AG04450 (cell line): ENCODE measurements at places on chromosomes 3 and 15.

DNA sequence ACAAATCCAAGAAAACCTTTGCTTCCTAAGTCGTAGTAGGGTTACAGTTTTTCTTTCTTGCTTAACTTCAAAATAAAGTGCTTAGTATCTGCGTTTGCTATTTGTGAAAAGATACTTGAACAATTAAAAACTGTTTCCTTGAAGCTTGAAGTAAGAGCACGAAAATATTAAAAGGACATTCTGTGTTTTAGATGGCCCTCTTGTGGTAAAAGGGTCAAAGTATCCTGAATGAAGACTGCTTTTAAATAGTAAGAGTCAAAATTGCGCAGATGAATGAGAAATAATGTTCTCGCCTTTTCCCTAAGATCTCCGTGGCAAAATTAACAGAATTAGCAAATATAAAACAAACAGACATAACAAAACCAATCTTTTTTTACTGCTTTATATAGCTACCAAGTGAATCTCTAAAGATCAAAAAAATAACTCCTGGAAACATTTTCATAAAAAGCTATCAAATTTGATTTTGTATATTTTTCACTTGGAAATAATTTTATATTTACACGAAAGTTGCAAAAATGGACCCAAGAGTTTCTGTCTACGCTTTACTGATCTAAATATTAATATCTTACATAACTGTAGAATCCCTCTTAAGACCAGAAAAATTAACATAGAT lies 175.4 kb downstream of the MBNL1 start:
- DNase-seq: peak; percentile 36

DNA sequence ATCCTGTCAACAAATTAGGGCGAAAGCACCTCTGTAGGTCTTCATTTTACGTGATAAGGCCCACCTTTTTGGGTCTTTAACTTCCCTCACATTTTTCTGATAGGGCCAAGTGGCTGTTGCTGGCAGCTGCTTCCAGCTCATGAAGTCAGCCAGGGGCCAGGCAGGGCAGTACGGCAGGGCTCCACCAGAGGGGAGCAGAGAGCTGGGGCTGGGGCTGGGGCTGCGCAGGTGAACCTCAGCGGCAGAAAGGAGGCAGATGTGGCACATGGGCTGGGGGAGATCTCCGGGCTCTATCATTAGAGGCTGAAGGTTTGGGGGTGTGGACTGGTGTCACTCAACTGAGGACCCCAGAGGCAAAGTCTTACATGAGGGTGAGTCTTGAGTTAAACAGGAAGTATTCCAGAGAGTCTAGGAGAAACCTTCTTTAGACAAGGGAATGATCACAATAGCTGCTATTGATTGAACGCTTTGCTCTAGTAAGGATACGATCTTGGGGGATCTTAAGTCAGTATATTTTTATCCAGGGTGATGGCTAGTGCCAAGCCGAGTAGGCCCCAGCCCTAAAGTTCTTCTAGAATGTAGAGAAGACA lies 62.8 kb upstream of the MEX3B start:
- DNase-seq: no peak

GRCh38 chr3:139309061-139309591 lies 34.7 kb upstream of the MRPS22 start:
- DNase-seq: no peak

- no peak for DNase-seq
These were observed 70.9 kb downstream of the SCN5A start for GRCh38 chr3:38578551-38578950.

GRCh38 chr3:129687586-129688125 lies 81.2 kb upstream of the PLXND1 start:
- no peak for DNase-seq

- DNase-seq: no peak
These were observed 753 bp downstream of the PLCH1 start for GRCh38 chr3:155744010-155744625.

DNA sequence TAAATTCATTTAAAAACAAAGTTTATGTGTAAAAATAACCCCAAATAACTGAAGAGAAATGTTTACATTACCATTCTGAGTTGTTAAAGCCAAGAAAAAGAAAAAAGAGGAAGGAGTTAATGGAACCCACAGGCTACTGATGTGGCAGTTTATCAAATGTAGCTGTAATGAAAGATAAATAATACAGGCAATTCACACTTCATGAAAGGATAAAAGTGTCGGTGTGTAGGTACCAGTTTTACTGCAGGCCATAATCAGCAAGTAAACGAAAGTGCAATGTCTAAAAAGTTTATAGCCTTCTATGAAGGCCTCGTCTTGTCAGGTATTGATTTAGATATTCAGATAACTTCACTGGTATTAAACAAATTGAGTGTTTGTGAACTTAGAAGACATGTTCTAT lies 164.6 kb downstream of the DPH6 start:
- DNase-seq: no peak

DNA sequence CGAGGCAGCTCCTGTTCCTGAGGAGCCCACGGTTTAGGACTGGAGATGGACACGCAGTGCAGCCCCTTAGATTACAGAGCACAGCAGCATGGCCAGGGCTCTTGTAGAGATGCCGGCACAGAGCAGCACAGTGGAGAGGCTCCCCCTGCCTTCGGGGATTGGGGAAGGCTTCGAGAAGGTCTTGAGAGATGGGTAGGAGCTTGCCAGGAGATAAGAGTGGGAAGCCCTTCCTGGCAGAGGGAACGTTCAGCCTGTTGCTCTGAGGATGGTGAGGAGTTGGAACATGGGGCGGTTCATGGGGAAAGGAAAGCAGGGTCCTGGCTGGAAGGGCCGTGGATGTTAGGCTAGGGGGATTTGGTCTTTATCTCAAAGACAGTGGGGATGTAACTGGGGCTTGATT lies 10.0 kb downstream of the EPB42 start:
- DNase-seq: no peak

GRCh38 chr3:184229394-184230080 lies at the start of gene VWA5B2:
Gene VWA5B2 (plus strand): TSS chr3:184229585. CDS start chr3:184230529, 944 bp downstream.
- no peak for DNase-seq

DNA sequence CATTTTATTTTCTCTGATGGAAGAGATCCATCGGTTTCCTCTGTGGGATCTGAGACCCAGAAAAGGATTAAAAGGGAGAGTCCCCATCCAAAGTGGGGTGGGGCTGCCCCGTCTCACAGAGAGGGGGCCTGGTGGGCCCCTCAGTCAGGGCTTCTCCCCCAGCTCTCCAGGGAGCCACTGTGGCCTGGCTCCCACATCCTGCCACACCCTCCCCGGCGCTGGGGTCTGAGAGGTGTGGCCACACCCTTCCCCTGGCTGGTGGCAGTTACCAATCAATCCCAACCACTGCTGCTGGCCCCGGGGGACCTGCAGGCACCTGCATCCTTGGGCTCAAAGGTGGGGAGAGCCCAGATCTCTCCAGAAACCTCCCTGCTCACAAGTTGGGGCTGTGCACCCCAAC lies 161.8 kb upstream of the IQSEC1 start:
- DNase-seq: no peak

DNA sequence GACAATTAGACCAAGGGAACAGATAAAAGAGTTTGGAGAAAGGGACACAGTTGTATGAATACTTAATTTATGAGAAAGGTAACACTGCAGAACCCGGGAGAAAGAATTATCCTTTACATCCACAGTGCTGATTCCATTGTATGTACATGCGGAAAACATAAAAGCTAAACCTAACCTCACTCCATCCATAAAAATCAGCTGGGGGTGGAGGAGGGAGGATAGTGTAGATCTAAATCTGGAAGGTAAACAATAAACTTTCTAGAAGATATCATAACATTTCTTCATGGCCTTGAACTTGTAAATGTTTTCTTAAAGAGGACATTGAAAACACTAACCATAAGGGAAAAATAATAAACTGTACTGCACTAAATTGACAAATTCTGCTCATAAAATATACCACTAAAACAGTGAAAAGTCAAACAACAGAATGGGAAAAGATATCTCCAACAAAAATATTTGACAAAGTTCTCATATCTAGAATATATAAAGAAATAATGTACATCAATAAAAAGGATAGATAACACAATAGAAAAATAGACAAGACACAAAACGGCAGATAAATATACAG lies 220.5 kb downstream of the DPH6 start:
- DNase-seq: no peak

DNA sequence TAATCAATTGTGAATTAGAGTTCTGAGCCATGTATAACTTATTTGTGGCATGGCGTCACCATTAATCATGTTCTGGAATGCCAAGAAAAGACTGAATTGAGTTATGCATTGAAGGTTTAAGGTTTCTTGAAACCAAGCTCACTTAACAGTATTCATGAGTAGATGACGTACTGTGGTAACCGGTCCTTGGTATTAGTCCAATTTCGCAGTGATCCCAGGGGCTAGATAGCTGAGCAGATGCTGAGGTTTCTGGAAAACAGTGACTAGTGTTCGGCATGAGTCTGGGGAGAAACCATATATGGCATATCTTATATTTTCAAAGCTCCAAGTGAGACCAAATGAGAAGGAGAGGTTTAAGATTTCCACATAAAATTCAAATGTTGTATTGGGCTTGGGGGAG lies 218.3 kb upstream of the LYSMD4 start:
- DNase-seq: no peak

GRCh38 chr3:13479582-13480339 lies at the start of gene HDAC11:
Gene HDAC11 (plus strand): TSS chr3:13480306. CDS start chr3:13480348, 42 bp downstream.
- DNase-seq: peak; percentile 90

DNA sequence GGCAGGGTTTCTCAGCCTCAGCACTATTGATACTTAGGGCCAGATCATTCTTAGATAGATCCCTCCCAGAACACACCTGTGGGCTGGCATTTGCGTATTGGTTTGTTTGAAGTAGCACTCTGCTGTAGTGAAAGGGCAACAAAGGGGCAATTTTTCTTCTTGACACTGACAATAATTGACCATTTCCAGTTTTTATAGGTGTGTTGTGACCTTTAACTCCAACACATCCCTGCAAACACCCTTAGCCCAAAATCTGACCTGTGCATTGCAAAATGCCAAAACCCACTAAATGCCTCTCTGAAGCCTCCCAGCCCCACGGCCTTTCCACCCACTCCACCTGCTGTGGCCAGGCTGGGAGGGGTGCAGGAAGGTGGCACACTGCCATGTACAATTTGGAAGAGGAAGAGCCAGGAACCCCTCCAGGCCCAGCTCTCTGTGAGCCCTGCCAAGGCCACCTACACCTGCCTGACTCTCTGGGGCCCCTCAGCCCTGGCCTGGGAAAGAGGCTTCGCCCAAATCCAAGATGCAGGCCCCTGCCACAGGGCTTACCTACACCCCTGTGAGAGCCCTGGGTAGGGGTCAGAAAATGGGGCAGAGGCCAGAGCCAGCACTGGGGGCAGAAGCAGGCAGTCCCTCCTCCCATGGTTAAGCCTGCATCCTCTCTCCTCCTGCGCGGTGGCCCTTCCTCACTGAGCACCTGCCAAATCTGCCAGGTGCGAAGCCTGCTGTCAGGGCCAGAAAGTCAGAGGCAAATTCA lies 9.6 kb upstream of the CYP11A1 start:
- no peak for DNase-seq

DNA sequence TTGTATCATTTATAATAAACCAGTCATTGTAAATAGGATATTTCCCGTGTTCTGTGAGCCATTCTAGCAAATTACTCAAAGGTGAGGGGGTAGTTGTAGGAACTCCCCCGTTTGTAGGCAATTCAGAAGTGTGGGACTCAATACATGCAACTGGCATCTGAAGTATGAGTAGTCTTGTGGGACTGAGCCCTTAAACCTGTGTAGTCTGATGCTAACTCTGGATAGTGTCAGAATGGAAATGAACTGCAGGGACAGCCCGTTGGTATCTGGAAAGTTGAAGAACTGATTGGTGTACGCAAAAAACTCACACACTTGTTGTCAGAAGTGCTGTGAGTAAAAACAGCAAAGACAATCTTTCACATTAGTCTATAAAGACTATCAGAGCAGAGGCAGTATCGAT lies 32.6 kb downstream of the HERC1 start:
- no peak for DNase-seq

DNA sequence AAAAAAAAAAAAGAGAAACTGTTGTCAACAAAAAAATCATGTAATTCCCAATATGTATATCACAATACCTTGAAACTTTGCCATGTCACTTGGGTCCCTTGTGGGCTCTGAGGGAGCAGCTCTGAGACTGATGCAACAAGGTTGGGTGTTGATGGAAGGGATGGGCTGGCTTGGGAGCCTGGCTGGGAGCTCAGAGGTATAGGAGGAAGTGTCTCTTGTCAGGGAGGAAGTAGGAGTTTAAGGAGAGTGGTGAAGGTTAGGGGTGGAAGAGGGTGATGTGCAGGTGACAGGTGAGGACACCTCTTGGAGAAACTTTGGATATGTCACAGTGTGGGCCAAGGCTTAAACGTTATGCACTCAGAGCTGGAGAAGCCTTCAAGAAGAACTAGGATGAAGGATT lies 2.0 kb upstream of the TM6SF1 start:
- no peak for DNase-seq

- no peak for DNase-seq
These were observed 22.7 kb upstream of the NIPA2 start for GRCh38 chr15:22815766-22816165.

- DNase-seq: no peak
These were observed 4.1 kb downstream of the CCDC12 start for GRCh38 chr3:46972396-46972795.

GRCh38 chr3:185661772-185662171 lies 75.7 kb downstream of the SENP2 start:
- no peak for DNase-seq

DNA sequence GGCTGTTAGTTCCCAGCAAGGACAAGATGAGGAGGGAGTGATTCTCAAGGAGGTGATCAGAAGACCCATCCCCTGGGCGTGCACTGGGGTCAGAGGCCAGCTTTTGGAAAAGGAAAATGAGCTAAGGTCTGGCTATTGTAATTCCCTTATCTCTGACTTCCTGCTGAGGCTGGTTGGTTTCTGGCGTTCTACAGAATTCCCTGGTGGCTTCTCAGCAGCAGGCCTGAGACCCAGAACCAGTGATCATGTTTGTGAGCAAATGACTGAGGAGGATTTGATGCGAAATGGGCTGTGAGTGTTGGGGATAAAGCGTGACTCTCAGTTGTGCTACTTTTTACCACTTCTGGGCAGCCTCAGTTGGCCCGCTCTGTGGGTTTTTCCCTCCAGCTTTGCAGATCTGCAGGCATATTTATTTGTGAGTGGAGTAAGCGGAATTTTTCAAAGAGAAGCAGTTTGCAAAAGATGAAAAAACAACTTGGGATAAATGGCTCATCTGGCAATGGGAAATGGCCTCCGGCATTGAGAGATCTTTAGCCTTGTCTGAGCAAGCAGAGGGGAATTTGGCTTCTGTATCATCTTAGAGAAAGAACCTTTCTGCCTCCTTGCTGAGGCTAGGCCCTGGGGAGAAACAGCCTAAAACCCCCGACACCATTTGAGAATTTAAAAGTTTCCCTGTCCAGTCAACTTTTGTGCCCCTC lies 102.7 kb downstream of the SLCO3A1 start:
- DNase-seq: no peak

DNA sequence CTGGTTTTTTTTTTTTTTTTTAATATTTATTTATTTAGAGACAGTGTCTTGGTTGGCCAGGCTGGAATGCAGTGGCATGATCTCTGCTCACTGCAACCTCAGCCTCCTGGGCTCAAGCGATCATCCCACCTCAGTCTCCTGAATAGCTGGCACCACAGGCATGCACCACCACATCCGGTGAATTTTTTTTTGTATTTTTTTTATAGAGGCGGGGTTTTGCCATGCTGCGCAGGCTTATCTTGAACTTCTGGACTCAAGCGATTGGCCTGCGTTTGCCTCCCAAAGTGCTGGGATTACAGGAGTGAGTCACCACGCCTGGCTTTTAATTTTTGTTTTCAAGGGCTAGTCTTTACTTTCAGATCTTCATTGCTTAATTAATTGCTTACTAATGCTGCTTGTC lies 13.1 kb downstream of the PCCB start:
- DNase-seq: no peak
